ENCODE measurements at places on chromosomes 12 and 14. TPM values are rescaled to one million over a fixed set of nuclear protein-coding genes. Genes with fewer than 3 reads are reported as not detected.

Gene NPAS3
- not detected for total RNA-seq

Gene ASCL1
- 0.08 TPM for total RNA-seq

Gene OR10P1
- total RNA-seq, result not detected

Gene SYNE2
- total RNA-seq, result 26.9 TPM

Gene GPR84
- 2.3 TPM for total RNA-seq

Gene PPFIA2
- not detected for total RNA-seq

Gene CNTN1
- not detected for total RNA-seq

Gene C14orf39
- not detected for total RNA-seq

Gene SLC17A8
- not detected for total RNA-seq

Gene ZNF84
- 18.3 TPM for total RNA-seq
